ENCODE measurements at places on chromosomes 7 and 10.

DNA sequence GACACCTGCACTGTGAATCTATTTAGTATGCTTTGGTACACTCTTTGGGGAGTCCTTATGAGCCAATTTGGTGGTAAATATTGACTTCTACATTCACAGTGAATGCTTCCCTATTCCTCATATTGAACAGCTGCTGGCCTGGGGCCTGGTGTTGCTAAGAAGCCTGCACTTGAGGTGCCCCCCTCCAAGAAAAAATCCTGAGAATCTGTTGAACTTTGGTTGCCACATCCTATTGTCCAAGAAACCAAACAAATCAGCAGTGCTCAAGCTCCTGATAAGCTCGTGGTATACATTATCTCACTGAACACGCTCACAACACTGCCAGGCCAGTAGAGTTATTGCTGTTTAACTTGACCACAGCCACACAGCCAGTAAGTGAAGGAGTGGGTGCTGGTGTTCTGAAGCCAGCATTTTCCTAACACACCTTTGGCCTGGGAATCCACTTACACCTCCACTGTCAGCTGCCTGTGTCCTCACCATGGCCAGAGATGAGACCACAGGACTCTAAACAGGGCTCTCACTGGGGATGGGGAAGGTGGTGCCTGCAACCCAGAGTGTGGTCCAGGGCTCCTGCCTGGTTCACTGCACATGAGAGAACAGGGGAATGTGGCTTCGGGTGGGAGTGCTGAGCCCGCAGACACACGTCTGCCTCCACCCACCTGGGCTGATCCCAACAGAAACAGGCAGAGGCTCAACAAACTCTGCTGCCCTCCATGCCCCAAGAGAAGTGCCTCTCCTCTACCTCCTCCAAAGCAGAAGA is 6.7 kb downstream of the DDC start:
- DNase-seq = no peak

DNA sequence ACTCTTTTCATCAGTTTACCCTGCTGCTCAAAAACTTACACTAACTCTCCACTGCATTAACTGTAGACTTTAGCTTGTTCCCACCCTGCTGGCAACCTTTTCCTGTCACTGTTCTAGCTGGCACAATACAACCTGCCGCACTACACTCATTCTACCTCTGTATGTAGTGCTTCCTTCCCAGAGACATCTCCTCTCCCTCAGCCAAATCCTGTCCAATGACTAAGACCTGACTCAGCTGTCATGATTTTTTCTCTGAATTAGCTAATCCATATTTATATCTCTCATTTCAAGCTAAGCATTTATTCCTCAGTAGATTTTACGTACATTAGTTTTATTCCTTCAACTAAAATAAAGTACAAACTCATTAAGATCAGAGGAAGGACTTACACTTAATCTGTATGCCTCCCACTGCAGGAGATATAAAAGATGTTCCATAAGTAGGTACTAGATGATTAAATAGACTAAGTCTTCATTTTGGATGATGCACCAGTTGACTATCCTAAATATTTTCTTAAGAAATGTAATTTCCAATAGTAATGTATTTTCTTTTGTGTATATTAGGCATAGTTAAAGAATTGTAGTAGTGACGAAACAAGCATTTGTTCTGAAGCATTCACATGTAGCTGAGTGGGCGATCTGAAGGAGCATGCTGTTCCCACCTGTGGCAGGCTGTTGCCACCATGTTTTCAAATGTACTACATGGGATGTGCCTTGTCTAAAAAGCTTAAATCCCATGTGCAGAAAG is 189.1 kb downstream of the SKAP2 start:
- peak; percentile 22 for DNase-seq

DNA sequence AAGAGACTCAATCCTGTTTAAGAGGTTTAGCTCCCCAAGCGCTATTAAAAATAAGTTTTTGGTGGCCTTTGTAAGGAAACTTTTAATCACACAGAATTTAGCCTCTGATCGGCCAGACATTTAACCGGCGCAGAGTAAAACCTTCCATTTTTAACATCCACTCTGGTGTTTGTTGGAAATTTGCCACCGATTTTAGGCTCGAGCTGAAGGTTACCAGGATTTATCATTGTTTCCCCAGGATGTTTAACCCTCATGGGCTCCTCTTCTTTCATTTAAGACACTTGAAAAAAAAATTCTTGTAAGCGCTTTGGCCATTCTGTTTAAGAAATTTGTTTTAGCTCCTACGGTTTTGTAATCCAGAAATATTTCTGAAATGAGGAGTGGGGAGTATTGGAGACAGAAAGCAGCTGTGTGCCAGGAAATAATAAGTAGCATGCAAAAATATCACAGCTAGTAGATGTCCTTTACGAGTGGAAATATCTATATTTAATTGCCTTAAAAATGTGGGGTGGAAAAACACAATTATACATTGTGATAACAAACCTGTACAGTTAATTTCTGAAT is 3.4 kb downstream of the NEUROD6 start:
- DNase-seq = no peak

GRCh38 chr7:83359108-83359507 is 196.4 kb upstream of the PCLO start:
- DNase-seq = no peak

GRCh38 chr10:128365156-128365725 is 239.0 kb upstream of the MKI67 start:
- DNase-seq = peak; percentile 2

DNA sequence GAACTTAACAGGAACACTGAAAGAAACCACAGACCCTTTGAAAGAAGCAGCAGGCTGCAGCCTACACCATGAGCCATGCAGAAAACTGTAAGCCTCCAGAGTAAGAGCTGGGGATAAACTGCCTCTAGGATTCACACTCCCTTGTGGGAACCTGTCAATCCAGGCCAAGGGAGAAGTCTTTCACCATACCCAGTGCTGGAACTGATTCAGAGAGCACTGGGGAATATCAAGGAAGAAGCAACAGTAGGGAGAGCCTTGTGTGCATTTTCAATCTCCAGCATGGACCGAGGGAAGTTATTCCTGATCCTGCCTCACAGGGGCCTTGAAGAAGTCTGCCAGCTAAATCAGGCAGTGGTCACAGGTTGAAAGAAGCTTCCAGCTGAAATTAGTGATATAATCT is 282.2 kb downstream of the AGMO start:
- no peak for DNase-seq

DNA sequence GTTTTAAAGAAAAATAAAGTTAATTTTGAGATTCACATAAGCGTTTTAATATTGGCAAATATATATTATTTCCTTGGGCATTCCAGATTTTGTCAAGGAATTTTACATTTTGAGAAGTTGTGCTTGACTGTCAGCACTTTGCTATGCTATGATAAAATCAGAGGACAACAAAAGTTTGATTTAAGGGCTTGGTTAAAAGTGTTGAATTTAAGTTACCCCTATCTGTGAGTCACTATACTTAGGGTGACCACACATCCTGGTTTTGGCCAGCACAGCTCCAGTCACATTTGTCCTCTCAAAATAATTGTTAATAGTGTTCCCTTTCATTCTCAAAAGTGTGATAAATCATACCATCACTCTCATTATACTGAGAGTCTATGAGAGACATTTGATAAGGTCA is 34.2 kb upstream of the ANK3 start:
- no peak for DNase-seq

GRCh38 chr7:74187915-74188675 is 13.9 kb downstream of the EIF4H start:
- peak; percentile 62 for DNase-seq

DNA sequence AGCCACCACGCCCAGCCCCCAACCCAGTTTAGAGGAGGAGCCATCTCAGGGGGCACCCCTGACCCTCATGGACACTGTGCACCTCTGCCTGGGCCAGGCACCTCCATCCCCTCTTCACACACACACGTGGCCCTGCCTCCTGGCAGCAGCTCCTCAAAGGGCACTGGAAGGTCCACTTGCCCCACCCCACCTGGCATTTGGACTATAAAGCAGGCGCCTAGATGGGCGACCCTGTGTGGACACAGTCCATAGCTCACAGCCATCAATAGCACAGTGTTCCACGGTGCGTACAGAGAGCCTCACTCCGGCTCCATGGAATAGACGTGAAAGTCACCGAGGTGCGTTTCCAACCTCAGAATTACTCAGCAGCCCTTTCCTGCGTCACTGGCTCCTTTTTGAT is 41.0 kb downstream of the FKBP6 start:
- DNase-seq = no peak

- DNase-seq = peak; percentile 70
These were observed 28.2 kb downstream of the IL2RA start for GRCh38 chr10:6033954-6034353.

DNA sequence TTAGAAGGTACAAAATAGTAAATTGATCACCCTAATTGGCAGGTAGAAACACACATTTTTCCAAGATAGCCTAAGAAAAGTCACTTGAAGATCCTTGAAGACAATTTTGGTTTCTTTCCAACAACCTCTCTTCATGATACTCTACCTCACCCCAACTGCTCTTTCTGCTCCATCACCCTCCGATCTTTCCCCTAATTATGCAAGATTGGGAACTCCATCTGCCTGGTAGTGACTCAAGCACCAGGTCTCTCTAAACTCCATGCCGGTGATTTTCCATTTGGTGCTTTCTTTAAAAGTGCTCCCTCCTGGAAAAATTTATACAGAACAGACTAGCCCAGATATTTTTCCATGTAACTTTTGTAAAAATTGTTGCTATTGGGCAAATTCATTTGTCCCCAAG is 1.1 kb upstream of the AKR1B1 start:
- no peak for DNase-seq

- peak; percentile 90 for DNase-seq
These were observed 57.4 kb upstream of the EBF3 start for GRCh38 chr10:130021383-130021950.

DNA sequence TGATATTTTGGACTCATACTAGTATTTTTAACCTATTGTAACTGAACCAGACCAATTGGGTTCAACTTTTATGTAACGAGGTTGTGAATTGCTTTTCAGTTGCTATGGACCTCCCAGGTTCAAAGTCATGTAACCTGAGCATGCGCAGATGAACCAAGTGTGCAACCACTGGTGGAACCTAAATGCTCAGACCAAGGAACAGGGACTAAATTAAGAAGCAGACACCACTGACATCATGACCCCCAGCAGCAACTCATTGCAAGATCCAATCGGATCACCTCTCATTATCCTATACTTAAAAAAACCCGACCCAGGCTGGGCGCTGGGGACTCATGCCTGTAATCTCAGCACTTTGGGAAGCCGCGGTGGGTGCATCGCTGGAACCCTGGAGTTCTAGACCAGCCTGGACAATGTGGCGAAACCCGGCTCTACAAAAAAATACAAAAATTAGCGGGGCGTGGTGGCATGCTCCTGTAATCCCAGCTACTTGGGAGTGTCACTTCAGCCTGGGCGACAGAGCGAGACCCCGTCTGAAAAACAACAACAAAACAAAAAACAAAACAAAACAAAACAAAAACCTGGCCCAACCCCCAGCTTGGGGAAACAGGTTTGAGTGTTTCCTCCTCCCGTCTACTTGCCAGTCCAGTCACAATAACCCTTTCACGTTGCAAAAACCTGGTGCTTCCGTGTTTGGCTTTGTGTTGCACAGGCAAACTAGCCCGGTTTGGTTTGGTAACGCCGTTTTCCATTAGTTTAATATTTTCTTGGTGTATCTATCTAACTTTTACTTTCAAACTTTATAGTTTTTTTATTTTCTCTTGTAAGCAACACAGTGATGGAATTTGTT is 11.3 kb upstream of the ZNF518A start:
- no peak for DNase-seq

GRCh38 chr7:114375907-114376306 is 38.7 kb upstream of the FOXP2 start:
- no peak for DNase-seq
